ENCODE measurements at places on chromosomes 3 and 15. TPM values are rescaled to one million over a fixed set of nuclear protein-coding genes. Genes with fewer than 3 reads are reported as not detected.

The UBE2E2 gene
- total RNA-seq: 14.5 TPM

The RASL12 gene
- not detected for total RNA-seq

The KNG1 gene
- not detected for total RNA-seq

DNA sequence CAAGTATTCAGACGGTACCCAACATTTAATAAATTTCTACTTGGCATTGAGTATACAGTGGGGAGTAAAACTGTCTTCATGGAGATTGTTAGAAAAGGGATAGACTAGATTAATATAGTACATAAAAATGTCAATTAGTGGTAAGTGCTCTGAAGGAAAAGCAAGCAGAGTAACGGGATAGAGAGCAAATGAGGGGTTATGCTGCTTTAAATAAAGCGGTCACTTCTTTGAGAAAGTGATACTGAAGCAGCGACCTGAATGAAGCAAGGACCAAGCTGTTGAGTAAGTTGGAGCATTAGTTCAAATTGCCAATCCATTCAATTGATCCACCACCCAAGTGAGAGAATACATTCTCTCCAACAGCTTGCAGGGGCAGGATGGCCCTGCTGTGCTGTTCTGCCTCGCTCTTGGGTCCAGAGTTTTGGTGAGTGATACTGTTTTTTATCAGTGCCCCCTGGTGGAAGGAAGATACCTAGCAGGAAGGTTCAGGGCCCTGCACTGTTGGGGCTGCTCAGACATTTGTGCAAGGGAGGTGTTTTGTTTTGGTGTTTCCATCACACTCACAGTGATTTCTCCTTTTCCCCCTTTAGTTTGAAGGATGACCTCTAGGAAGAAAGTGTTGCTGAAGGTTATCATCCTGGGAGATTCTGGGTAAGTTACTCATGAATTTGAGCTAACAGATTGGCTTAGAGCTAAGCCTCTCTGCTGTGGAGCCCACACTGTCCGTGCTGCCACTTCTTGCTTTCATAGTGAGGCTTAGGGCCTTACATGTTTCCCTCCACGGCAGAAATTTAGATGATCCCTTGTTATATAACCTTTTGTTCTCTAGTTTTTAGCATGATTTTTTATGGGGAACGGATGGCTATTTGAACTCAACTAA lies 69.0 kb downstream of the RAB7A start:
- peaks cover 43% of the 10 kb centered on the region for H3K36me3 ChIP-seq
- peak; percentile 63 for DNase-seq
- peaks cover 69% of the 10 kb centered on the region for H3K4me1 ChIP-seq
- H3K27ac ChIP-seq: peak overlapping the region; percentile 82
- H3K27me3 ChIP-seq: no peaks in the 10 kb centered on the region
- H3K4me3 ChIP-seq: peak overlapping the region; percentile 3

- H3K4me3 ChIP-seq: no peak overlapping the region
- H3K27me3 ChIP-seq: peaks cover 21% of the 10 kb centered on the region
- no peaks in the 10 kb centered on the region for H3K4me1 ChIP-seq
- H3K27ac ChIP-seq: no peak overlapping the region
These were observed 69.9 kb downstream of the IGF2BP2 start for GRCh38 chr3:185754920-185755319.

Data from naive thymus-derived CD8-positive, alpha-beta T cell (primary cell).